ENCODE measurements at places on chromosomes 5 and 9. TPM values are rescaled to one million over a fixed set of nuclear protein-coding genes. Genes with fewer than 3 reads are reported as not detected.
A peak's percentile ranks its signal among the peaks of the same experiment; 100 is the strongest.

DNA sequence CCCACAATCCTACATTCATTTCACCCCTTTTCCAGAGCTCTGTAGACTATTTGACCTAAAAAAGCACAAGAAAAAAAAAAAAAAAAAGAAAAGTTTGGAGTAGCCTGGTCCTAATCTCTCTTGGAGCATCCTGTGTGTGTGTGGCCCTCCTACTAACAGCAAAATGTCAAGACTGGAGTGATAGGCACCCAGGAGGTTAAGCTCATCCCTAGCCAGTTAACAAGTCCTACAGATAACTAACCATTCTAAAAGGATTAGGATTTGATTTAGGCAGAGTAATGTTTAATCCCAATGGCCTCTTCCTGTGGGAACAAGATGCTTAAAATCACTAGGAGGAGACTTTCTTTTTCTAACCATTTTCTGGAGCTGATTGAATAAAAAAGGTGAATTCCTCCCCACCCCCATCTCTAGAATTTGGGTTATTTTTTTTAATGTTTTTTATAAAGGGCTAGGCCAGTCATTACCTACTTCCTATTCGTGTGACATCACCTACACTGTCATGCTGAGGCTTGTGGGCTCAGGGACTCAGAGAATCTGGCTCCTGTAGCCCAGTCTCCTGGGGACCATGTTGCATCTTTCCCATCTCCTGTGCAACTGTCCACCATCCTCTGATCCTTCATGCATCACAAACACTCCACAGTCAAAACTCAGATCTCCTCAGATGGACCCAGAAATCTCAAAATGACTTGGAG is 43.2 kb upstream of the NR3C1 start:
- no peak overlapping the region for H3K4me3 ChIP-seq
- no peaks in the 10 kb centered on the region for H3K27me3 ChIP-seq

GRCh38 chr5:112192866-112193265 is 226.2 kb downstream of the EPB41L4A start:
- H3K4me3 ChIP-seq: no peak overlapping the region
- H3K27ac ChIP-seq: no peak overlapping the region
- H3K27me3 ChIP-seq: no peaks in the 10 kb centered on the region
- H3K4me1 ChIP-seq: no peaks in the 10 kb centered on the region
- no peak for DNase-seq

GRCh38 chr9:132507670-132508469 is 74.5 kb upstream of the BARHL1 start:
- H3K4me3 ChIP-seq: no peak overlapping the region
- no peaks in the 10 kb centered on the region for H3K36me3 ChIP-seq
- H3K27ac ChIP-seq: no peak overlapping the region
- no peaks in the 10 kb centered on the region for H3K4me1 ChIP-seq

GRCh38 chr5:148697809-148698196 is 43.5 kb upstream of the HTR4 start:
- H3K4me3 ChIP-seq: peak overlapping the region; percentile 27
- H3K27me3 ChIP-seq: no peaks in the 10 kb centered on the region
- no peaks in the 10 kb centered on the region for H3K4me1 ChIP-seq
- no peaks in the 10 kb centered on the region for H3K36me3 ChIP-seq

GRCh38 chr5:132962429-132963021 is 909 bp downstream of the AFF4 start:
- no peak for DNase-seq
- H3K36me3 ChIP-seq: no peaks in the 10 kb centered on the region
- peaks cover 41% of the 10 kb centered on the region for H3K4me1 ChIP-seq
- peak overlapping the region; percentile 100 for H3K27ac ChIP-seq

DNA sequence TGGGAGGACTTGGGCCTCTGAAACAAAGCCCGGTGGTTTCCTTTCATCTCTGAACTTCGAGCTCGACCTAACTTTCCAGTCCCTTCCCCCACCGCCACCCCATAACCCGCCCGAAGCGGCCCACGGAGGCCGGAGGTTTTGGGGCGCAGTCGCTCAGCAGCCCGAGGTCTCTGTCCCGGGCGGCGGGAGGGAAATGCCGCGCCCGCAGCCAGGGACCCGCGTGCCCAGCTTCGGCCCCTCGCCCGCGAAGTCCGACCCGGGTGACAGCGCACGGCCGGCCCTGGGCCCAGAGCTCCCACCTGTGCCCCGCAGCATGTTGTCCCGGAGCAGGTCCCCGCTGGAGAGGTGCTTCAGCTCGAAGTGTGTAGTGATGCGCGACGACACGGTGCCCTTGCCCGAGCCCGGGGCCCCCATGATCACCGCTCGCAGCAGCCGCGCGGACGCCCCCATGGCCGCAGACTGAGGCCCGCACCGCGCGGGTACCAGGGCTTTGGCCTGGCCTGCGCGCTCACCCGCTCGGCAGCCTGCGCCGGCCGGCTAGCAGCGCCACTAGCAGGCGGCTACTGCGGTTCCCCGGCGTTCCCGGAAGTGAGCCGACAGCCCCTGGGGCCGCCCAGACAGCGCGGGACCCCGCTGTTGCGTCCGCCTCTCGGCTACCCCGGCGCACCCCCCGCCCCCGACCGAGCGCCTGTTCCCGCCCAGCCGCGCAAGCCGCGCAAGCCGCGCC is at the start of gene AK3:
Gene AK3, minus strand, starts transcription at position 565 of the 727 bp plus-strand sequence. Its CDS starts 115 bp downstream, at position 450.
- peak; percentile 95 for DNase-seq
- no peaks in the 10 kb centered on the region for H3K36me3 ChIP-seq
- no peaks in the 10 kb centered on the region for H3K27me3 ChIP-seq
- peak within 1 kb of the TSS; percentile 88 for H3K27ac ChIP-seq

- H3K36me3 ChIP-seq: no peaks in the 10 kb centered on the region
- peaks cover 97% of the 10 kb centered on the region for H3K4me1 ChIP-seq
- H3K27me3 ChIP-seq: no peaks in the 10 kb centered on the region
- no peak for DNase-seq
These were observed 38.6 kb downstream of the NFIB start for GRCh38 chr9:14275331-14275730.

GRCh38 chr9:71549023-71549422 is 219.3 kb downstream of the CEMIP2 start:
- H3K36me3 ChIP-seq: no peaks in the 10 kb centered on the region
- no peak overlapping the region for H3K27ac ChIP-seq
- H3K4me3 ChIP-seq: no peak overlapping the region

- H3K27me3 ChIP-seq: no peaks in the 10 kb centered on the region
- no peak for DNase-seq
- no peaks in the 10 kb centered on the region for H3K36me3 ChIP-seq
- H3K4me1 ChIP-seq: no peaks in the 10 kb centered on the region
These were observed 45.3 kb downstream of the INSYN2B start for GRCh38 chr5:169934990-169935389.

DNA sequence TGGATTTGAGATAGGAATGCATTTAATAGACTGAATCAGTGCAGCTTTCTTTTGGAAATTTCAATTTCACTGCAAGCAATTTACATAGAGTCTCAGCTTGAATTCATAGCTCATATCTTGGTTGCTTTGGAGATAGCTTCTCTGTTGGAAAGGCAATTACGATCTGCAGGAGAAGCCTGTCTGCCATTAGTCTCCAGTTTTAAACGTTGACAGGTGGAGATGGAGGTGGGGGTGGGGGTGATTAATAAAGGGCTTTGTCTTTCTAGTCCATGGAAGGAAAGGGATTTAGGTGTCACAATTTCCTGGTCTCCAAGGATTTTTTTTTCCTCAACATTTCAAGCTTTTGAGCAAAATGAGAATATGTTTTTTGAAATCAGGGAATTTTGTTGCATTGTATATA is 184.7 kb downstream of the CARTPT start:
- H3K27me3 ChIP-seq: no peaks in the 10 kb centered on the region
- no peak overlapping the region for H3K27ac ChIP-seq
- no peak for DNase-seq
- no peaks in the 10 kb centered on the region for H3K4me1 ChIP-seq
- no peak overlapping the region for H3K4me3 ChIP-seq
- no peaks in the 10 kb centered on the region for H3K36me3 ChIP-seq

DNA sequence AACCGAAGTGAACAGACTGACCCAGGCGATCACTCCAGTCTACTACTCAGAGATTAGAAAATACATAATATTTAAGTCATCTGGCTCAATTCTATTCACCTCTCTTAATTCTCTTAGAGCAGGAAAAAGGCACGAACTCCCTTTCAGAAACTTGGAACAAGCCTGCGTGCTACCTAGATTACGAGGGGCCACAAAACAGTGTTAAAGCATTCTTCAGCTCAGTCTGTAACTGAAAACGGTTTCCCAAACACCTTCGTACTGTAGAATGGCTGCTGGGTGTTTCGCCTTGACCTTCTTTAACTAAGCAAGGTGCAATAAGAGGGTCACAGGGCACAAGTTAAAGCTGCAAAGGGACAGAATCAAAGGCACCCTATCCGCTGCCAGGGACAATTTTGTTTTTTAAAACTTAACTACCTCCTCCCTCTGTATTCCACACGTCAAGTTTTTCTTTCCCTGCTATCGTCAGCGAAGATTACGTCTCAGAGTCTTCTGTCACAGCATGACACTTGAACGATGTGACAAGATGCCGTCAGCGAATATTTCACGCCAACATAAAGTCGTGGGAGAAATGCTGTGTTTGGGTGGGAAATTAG is 687 bp downstream of the LYSMD3 start:
- H3K4me3 ChIP-seq: peak overlapping the region; percentile 93
- no peak for DNase-seq
- H3K36me3 ChIP-seq: no peaks in the 10 kb centered on the region
- H3K27me3 ChIP-seq: no peaks in the 10 kb centered on the region

GRCh38 chr9:87567983-87568382 is 70.3 kb downstream of the DAPK1 start:
- H3K4me3 ChIP-seq: no peak overlapping the region
- no peaks in the 10 kb centered on the region for H3K36me3 ChIP-seq
- DNase-seq: no peak
- peaks cover 97% of the 10 kb centered on the region for H3K4me1 ChIP-seq
- H3K27ac ChIP-seq: peak overlapping the region; percentile 65

DNA sequence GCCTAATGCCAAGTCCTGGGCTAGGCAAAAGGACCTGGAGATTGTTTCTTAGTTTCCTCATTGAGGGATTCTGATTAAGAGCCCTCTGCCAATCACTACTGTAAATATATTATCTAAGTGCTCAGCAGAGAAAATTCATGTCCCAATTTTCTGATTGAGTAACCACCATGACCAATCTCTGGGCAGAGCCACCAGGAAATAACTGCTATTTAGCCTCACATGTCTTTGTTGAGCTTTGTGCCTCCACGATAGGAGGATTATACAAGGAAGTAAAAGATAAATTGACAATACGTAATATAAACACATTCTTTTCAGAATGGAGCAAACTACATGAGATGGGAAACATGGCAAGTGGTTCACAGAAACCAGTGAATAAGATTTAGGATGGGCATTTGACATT is 396.1 kb upstream of the PAPPA start:
- H3K4me1 ChIP-seq: no peaks in the 10 kb centered on the region
- DNase-seq: no peak
- no peaks in the 10 kb centered on the region for H3K27me3 ChIP-seq
- no peak overlapping the region for H3K4me3 ChIP-seq
- no peaks in the 10 kb centered on the region for H3K36me3 ChIP-seq

- H3K36me3 ChIP-seq: peaks cover 39% of the 10 kb centered on the region
- no peak overlapping the region for H3K4me3 ChIP-seq
- H3K27ac ChIP-seq: peak overlapping the region; percentile 27
- H3K27me3 ChIP-seq: no peaks in the 10 kb centered on the region
- H3K4me1 ChIP-seq: no peaks in the 10 kb centered on the region
These were observed 113.0 kb upstream of the DMRT1 start for GRCh38 chr9:728535-728934.

DNA sequence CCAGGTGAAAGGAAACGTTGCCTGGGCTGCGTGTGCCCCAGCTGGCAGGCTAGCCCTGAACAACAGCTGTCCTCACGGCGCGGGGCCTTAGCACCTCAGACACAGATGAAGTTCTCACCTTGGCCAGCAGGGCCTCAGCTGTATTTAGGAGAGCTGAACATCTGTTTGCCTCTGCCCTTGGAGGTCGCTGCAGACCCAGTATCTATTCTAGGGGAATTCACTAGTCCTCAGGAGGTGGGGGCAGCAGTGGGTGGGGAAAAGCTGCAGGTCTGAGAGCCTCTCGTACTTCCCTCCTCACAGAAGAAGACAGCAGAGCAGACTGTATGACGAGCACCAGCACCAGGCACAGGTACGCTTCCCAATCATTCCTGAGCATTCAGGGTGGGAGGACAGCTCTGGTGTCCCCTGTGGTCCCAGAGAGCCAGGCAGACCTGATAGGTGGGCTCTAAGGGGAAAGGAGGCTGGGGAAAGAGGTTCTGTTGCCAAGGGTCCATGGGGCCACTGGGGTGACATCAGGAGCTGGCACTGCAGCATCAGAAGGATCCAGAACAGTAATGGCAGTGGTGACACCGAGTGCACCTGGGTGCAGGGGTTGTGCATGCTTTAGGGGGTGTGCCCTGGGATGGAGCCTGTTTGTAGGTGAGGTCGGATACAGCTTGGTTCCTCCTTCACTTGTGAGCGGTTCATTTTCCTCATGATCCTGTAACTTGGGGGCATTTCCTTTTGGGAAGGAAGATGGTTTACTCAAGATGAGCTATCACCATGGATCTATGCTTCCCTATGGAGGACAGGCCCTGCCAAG is 13.8 kb downstream of the CD74 start:
- H3K4me1 ChIP-seq: no peaks in the 10 kb centered on the region
- H3K27ac ChIP-seq: no peak overlapping the region
- no peaks in the 10 kb centered on the region for H3K27me3 ChIP-seq
- peaks cover 19% of the 10 kb centered on the region for H3K36me3 ChIP-seq
- no peak overlapping the region for H3K4me3 ChIP-seq

- no peak overlapping the region for H3K27ac ChIP-seq
- no peak overlapping the region for H3K4me3 ChIP-seq
- peak; percentile 19 for DNase-seq
- H3K27me3 ChIP-seq: no peaks in the 10 kb centered on the region
- H3K36me3 ChIP-seq: no peaks in the 10 kb centered on the region
These were observed 9.4 kb upstream of the MAPK9 start for GRCh38 chr5:180301253-180301652.

- H3K27ac ChIP-seq: no peak overlapping the region
- H3K4me3 ChIP-seq: no peak overlapping the region
- DNase-seq: no peak
- H3K36me3 ChIP-seq: no peaks in the 10 kb centered on the region
- H3K27me3 ChIP-seq: no peaks in the 10 kb centered on the region
These were observed 138.4 kb downstream of the KCTD16 start for GRCh38 chr5:144308906-144309670.

DNA sequence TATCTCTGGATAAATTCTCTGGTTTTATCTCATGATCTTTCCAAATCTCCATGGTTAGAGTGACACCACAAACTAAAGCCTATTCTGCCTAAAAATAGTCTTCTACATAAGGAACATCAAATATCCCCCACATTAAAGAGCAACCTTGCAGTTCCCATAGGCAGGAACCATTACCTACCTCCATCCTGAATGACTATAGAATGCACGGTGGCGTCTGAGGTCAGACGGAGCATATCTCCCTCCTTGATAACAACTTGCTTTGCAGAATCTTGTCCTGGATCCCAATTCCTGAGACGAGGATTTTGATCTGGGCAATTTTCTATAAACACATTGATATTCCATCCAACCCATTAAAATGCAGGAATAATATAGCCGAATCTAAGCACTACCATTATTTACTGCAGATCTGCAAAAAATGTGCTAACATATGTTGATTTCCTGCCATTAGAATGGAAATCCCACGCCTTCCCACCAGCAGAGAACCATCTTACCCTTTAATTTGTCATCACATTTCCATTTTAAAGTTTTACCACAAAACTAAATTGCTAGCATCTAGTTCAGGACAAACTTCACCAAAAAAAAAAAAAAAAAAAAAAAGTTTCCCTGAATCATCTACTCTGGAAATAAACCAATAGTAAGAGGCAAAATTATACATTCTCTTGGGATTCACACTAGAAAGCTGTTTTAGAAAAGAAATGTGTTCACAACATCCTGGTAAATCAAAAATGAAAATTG is 22.1 kb downstream of the CEMIP2 start:
- no peaks in the 10 kb centered on the region for H3K27me3 ChIP-seq
- no peaks in the 10 kb centered on the region for H3K4me1 ChIP-seq

Gene TAF11L12
- total RNA-seq: not detected

Gene PCDHGA11
- 6.7 TPM for total RNA-seq

Gene CLPTM1L
- 52.5 TPM for total RNA-seq

Gene HK3
- total RNA-seq: 9.5 TPM

Gene CCNI2
- not detected for total RNA-seq

Gene TMEM215
- total RNA-seq: not detected

Gene PGM5
- total RNA-seq: 670 TPM

Gene SOX30
- not detected for total RNA-seq

Gene CTXN3
- not detected for total RNA-seq
